Non-pigmented ciliary epithelial cell (primary cell): ENCODE measurements at places on chromosomes 16 and 17.

GRCh38 chr17:36880268-36880905 is 56.9 kb upstream of the LHX1 start:
- no peak for DNase-seq

GRCh38 chr17:79905832-79906231 is 66.6 kb upstream of the CBX4 start:
- DNase-seq, result no peak

DNA sequence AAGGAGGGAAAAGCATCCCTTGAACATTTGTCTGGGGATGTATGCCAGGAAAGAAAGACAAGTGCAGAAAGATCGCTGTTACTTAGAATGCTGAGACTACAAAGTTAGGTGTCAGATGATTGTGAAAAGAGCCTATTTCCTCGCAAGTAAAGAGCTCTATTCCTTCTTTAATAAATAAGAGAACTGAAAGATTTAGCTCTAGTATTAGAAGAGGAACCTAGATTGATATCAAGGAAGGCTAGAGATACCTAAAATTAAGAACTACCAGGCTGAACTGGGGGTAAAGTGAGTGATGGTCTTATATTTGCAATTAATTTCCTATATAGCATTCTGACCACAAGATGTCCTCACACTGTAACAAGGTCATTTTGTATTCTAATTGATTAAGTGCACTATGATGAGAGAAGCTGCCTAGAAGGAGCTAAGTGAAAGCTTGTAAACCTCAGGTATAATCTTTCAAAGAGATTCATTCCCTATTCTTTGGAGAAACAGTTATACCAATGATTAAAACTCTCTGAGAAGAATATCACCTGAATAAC is 62.3 kb downstream of the SSH2 start:
- no peak for DNase-seq

- no peak for DNase-seq
These were observed 80.2 kb downstream of the TMEM114 start for GRCh38 chr16:8510160-8510559.

DNA sequence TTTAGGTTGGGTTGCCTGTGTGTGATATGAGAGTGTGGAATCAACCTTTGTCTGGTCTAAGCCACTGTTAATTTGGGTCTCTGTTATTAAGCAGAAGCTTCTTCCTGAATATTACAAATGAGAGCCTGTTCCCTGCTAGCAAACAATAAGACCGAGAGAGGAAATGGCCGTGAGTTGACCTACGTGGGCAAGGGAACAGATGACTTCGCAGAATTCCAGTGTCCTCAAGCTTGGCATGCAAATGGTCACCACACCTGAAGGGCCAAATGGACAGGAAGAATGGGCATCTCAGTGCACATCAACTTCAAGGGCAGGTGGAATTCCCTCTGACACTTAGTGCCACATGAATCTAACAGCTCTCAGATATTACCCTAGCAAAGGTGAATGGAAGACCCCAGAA is 250.8 kb upstream of the FOXF1 start:
- no peak for DNase-seq

DNA sequence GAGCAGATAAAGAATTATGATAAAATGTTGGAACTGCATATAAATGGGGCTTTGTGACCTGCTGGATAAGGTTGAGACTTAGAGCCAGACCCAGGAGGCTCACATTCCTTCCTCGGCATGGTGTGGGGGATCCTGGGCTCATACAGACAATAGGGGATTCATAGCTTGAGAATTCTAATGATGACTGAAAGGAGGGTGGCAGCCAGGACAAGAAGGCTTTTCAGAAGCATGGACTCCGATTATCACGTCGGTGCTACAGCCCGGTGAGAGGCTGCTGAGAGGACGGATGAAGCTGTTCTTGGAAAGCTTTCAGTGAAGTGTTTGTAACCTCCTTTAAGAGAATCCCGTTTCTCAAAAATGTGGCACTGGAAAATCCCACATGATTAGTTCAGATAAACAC is 167.2 kb downstream of the ANKFN1 start:
- DNase-seq, result no peak

GRCh38 chr16:51056331-51056730 is 94.7 kb downstream of the SALL1 start:
- no peak for DNase-seq

DNA sequence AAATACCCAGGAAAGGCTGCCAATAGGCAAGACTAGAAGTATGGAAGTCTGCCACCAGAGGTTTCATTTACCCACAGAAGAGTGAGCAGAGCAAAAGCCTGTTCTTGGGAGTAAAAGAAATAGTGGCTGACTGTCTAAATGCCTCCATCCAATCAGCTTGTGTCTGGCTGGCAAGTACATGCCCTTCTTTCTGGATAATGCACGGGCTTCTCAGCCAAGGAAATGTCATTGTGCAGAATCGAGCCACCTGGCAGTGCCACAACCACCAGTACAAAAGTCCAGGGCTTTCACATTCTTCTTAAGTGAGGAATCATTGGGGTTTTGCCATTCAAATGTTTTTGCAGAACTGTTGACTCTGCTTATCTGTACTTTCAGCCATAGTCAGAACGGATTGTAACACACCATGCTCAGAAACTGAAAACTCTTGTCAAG is 10.1 kb upstream of the ERCC4 start:
- DNase-seq, result peak; percentile 48

GRCh38 chr17:14052886-14053615 is 16.3 kb upstream of the COX10 start:
- DNase-seq, result no peak

DNA sequence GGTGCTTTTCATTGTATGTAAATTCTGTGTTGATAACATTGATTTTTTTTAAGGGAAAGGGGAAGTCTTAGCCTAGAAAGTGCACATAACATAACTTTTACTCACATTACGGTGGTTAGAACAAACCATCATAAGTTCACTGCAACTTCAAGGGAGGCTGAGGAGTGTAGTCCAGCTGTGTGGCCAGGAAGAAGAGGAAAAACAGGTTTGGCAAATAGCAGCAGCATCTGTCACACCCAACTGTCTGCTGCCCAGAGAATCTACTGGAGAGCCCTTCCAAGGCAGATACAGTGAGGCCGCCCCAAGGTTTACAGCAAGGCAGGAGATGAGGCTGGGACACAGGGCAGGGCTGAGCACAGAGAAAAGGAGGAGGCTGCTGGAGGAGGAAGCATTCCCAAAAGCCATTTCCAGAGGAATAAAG is 60.6 kb downstream of the AIPL1 start:
- DNase-seq, result no peak

DNA sequence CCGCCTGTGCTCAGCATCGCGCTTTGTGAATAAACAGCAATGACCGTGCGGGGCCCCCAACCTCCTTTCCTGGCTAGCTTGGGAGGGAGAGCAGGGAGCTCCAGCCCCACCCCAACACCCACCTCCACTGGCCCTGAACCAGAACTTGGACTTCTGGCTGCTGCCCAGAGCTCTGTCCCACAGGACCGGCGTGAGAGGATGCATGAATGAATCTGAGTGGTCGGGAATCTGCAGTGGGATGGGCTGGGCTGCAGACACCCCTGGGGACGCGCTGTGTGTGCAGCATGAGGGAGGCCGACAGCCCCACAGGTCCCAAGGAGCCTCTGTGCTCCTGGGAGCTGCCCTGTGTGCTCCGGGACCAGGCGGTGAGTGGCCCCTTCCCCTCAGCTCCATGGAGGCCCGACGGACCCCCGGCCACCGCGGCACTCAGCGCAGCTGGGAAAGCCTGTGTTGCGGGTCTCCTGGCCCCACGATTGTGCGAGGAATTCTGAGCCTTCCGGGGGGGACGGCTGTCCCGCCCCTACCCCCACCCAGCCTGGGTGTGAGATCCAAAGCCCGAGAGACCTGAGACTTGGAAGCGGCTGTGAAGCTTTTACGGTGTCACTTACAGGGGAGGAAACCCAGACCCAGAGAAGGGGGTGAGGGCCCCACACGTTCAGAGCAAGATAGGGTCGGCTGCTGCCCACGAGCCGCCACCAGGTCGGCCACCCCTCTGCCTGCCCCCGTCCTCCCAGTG is 5.4 kb downstream of the PIEZO1 start:
- no peak for DNase-seq
